ENCODE measurements at places on chromosomes 1 and 21.

GRCh38 chr1:51346086-51346942 is 16.0 kb upstream of the TTC39A start:
- no peak for DNase-seq

DNA sequence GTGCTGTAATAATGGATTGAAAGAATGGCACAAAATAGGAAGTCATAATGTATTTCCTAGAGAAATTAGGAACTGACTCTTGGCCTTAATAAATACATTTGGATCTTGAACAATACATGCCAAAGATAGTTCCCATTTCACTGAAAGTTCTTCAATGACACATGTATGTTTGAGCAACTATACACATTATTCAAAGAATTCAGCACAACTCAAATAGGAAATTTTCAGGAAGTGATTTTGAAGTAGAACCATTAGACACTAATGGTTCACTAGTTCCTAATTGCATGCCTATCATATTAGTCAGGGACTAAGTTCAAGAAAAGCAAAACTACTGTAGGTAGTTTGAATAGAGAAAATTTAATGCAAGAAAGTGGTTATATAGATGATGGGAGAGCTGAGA is 404.7 kb downstream of the LMO4 start:
- no peak for DNase-seq

- DNase-seq = peak; percentile 76
Measured at GRCh38 chr1:155091071-155092051, 12.7 kb downstream of the EFNA3 start.

GRCh38 chr1:198893763-198894444 is 255.1 kb downstream of the PTPRC start:
- no peak for DNase-seq

DNA sequence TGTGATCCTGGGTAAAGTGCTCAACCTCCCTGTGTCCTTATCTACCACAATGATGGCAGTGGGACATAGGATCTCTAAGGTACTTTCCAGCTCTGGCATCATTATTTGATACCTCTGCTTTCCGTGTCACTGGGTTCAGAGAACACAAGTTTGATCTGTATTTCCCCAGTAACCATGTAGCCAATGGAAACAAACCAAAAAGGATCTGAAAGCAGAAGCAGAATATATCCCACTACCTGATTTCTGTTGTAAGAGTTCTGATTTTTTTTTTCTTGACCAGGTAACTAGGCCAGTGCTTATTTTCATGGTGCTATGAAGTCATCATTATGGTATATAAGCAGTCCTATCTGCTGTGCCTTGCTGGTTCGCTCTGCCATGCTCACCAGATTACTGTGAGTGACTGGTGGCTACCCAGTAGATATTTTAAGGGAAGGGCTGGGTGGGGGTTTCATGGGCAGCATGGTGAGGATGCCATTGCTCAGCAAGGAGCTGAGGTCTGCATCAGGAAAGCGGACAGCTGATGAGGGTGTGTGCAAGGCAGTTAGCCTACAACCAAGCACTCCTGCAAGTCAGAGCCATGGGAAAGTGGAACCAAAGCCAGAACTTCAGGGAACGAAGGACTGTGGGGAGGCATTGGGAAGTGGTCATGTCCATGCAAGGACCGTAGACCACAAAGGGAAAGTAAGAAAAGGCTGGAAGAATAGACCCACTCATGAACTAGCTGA is 104.9 kb upstream of the EDEM3 start:
- DNase-seq = no peak

All from CD4-positive, alpha-beta T cell (primary cell).